ENCODE measurements at places on chromosomes 3 and 15.

GRCh38 chr15:57312006-57312317 is 64.3 kb upstream of the CGNL1 start:
- DNase-seq, result no peak

GRCh38 chr15:70493787-70494516 is 269.4 kb downstream of the UACA start:
- DNase-seq, result no peak

DNA sequence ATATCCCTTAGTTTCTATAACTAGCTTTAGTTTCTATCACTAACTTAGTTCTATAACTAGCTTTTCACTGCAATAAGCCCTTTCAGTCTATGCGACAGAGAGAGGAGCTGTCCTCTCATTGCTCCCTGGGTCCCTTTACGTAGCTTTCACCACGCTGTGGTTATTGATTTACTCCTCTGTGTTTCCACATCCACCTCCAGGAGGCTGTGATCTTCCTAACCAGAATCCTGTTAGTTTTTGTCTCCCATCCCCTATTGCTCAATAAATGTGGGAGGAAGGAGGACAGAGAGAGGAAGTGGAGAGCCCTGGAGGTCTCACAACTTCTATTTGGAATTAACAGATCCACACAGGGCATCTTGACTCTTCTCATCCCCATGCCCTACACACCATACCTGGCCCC is 1036.1 kb downstream of the MCTP2 start:
- no peak for DNase-seq

DNA sequence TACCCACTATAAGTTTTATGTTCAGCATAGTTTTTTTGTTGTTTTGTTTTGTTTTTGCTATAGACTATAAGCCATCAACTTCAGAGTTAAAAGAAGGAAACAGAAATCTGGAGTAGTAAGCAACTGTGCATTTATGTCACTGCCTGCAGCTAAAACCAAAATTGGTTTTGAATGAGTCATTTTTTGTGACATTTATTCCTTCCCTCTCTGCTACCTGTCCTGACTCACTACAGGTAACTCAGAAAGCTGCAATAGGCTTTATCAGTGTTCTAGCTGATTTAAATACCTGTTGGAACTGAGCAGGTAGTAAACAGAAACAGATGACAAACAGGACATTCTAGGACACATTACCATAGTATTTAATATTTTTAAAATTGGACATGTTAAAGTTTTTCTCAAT is 393.3 kb upstream of the WNT5A start:
- DNase-seq, result no peak

GRCh38 chr15:47553947-47554346 is 163.4 kb upstream of the SEMA6D start:
- DNase-seq, result no peak

DNA sequence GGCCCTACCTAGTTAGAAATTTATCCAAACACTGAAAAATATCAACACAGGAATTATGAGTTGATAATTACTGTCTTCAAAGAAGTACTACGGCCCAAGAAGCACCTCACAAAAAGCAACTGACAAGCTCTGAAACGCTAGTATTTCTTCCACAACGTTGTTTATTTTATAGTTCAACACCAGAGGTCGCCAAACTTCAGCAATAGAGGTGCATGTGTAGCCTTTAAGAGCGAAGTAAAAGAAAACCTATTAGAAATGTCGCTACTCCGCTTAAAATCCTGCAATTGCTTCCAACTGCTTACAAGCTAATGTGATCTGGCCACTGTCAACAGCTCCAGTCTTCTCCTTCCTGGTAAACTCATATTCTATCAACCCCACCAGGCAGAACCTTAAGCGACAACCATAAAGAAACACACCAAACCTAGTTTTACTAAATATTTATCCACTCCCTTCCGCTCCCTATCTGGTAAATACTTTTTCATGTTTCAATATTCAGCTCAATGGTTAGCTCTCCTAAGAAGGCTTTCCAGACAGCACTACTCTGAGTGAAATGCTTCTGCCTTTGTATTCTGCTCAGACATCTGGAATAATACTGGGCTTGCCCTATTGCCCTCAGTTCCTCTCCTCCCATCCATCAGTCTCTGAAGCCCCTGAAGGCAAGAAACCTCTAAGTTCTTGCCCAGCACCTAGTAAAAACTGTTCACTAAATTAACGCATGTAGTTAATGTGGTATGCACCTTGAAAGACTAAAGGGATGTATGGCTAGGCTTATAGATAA is 110.2 kb downstream of the NR1I2 start:
- peak; percentile 20 for DNase-seq

GRCh38 chr15:49686599-49686998 is 65.8 kb downstream of the DTWD1 start:
- DNase-seq, result no peak

GRCh38 chr3:175914785-175915184 is 1055.7 kb downstream of the NAALADL2 start:
- DNase-seq, result no peak

DNA sequence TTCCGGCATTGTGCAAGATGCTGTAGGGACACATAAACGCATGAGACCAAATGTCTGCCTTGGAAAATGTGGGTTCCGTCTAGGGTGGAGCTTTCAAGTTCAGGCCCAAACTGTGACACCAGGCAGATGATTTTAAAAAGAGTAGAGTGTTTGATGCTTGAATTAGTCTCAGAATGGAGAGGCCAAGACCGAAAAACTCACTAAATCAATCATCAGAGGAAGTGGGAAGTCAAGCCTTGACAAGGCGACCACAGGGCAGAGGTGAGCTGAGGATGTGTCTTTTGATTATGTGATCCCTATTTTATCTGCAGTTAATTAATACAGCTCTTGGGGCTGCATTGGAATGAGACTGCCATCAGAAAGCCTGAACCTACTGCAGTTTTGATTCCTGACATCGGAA is 275.4 kb downstream of the ABHD5 start:
- DNase-seq, result no peak

DNA sequence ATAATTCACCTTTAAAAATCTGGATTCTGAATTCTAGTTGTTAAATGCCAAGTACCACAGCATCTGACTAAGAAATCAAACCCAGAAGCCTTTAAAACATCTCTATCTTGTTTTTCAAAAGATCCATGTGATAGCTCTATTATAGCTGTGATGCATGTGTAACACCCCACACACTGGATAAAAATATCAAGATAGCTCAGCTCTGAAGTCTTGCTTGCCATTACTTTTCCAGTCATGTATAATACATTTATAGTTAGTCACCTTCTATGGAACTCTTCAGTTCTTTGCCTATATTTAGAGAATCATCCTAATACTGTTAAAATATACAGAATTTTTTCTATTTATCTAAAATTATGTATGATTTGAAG is 11.6 kb downstream of the ARPP19 start:
- DNase-seq, result no peak

GRCh38 chr15:89452330-89452836 is 44.0 kb downstream of the RHCG start:
- no peak for DNase-seq

- DNase-seq, result no peak
Observed at GRCh38 chr3:157543501-157544035, 40.4 kb upstream of the VEPH1 start.

GRCh38 chr3:155792532-155792931 is 13.5 kb downstream of the C3orf33 start:
- no peak for DNase-seq

DNA sequence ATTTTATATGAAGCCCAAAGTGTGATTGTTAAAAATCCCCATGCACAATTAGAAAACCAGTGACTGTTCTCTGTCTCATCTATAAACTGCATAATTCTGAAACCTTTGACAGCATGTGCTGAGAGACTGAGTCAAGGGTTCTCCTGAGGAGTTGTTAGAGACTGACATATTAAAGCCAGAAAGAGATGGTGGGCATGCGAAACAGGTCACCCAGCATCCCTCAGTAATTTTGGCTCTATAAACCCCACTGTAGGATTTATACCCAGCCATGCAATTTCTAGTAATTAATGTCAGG is 3.6 kb downstream of the VGLL3 start:
- DNase-seq, result no peak

DNA sequence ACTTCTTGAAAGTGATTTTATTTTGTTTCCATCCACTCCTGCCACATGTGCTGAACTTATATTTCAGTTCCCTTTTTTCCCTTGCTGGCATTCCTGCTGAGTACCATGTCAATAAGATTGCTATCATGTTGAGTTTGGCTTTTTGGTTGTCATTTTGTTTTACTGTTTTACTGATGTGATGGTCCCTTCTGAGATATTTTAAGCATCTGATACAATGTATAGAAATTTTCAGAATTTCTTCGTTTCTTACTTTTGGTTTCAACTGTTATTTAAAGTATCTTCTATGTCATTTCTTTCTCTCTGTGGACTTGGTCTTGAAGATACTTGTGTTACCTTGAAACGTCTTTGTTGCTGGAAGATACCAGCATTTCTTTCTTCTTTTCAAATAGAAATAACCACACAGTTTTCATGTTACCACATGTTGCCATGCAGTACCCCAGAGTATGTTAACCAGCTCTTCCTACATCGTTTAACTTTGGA is 14.1 kb downstream of the SIDT1 start:
- DNase-seq, result no peak

DNA sequence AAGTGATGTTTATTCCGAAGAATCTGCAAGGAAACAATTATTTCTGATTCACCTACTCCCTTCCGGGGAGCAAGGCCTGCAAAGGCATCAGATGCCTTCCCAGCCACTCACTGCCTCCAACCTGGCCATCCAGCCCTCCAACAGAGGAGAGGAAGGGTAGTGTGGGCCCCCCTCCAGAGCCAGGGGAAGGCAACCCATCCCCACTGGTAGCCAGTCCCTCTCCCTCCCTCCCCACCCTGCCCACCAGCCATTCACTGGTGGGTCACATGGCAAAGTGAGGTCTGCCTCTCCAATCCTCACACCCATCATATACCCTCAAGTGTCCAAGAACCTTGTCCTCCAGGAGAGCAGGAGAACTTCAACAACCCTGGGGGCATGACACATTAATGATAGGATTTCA is 2.4 kb upstream of the VIPR1 start:
- DNase-seq, result no peak

DNA sequence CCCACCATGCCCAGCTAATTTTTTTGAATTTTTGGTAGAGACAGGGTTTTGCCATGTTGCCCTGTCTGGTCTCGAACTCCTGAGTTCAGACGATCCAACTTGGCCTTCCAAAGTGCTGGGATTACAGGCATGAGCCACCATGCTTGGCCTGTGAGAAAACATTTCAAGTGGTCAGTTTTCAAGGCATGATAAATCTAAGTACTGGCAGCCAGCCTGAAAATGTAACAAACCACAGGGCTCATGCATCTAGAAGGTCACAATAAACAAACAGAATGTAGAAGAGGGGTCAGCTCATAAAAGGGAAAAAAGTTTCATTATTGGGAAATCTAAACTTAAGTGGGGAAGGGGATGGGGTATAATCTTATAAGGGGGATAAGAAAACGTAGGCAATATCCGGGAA is 39.9 kb downstream of the PPCDC start:
- DNase-seq, result no peak

DNA sequence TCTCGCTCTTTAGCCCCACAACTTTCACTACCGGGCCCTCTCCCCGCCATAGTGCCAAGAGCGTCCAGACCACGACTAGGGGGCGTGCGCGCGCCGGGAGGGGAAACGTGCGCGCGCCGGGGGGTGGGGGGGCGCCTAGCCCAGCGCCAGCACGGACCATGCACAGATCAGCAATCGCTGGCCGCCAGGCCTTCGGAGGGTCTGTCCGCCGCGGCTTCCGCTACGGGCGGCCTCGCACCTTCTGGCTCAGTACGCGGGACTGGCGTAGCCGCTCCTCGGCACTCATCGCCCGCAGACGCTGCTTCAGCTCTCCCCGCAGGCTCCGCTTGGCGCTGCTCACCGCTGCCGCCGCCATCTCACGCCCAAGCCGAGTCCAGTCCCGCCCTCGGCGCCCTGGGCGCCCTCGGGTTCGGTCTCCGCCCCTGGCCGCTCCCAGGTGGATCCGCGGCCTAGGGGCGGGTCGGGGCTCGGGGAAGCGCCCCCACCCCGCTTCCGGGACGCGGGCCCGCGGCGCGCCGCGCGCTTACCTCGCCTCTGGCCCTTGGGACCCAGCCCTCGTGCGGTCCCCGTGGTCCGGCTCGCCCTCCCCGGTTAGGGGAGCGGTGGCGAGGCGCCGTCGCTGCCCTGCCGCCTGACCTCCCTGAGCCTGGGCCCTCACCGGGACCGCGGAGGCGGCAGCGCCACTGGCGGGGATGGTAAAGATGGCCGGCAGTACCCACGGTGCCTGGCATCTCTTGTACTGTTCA is at the start of gene MTHFS:
MTHFS (minus strand) TSS at position 381 of the 746 bp plus-strand sequence; CDS start at position 355, 26 bp downstream.
- peak; percentile 70 for DNase-seq

GRCh38 chr3:19526071-19526470 is 377.8 kb downstream of the KCNH8 start:
- DNase-seq, result no peak

DNA sequence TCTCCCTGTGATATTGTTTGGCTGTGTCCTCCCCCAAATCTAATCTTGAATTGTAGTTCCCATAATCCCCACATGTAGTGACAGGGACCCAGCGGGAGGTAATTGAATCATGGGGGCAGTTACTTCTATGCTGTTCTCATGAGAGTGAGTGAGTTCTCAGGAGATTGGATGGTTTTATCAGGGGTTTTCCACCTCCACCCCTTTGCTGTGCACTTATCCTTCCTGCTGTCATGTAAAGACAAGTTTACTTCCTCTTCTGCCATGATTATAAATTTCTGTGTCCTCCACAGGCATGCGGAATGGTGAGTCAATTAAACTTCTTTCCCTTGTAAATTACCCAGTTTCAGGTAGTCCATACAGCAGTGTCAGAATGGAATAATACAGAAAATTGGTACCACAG is 24.7 kb downstream of the TUSC7 start:
- no peak for DNase-seq

- no peak for DNase-seq
Observed at GRCh38 chr3:14804835-14805780, 13.7 kb upstream of the FGD5 start.

GRCh38 chr3:4805662-4806061 is 173.6 kb upstream of the BHLHE40 start:
- DNase-seq, result no peak

DNA sequence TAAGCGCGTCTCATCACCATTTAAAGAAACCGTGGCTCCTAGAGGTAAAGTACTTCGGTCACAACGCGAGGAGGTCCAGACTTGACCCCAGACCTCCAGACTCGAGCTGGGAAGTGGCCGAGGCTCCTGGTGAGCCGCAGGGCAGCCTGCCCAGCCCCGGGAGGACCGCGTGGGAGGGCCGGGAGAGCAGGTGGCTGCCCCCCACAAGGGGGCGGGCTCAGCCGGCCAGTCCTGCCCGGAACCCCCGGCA is at the start of gene SLC27A2:
SLC27A2 (plus strand) TSS at position 228 of the 250 bp plus-strand sequence. CDS start 232 bp downstream, outside the sequence.
- DNase-seq, result no peak

- DNase-seq, result no peak
Observed at GRCh38 chr3:45479621-45480035, 91.3 kb downstream of the LARS2 start.

- no peak for DNase-seq
Observed at GRCh38 chr3:18739099-18739433, 313.9 kb upstream of the SATB1 start.

GRCh38 chr3:129967761-129968160 is 6.8 kb upstream of the TRH start:
- DNase-seq, result no peak

DNA sequence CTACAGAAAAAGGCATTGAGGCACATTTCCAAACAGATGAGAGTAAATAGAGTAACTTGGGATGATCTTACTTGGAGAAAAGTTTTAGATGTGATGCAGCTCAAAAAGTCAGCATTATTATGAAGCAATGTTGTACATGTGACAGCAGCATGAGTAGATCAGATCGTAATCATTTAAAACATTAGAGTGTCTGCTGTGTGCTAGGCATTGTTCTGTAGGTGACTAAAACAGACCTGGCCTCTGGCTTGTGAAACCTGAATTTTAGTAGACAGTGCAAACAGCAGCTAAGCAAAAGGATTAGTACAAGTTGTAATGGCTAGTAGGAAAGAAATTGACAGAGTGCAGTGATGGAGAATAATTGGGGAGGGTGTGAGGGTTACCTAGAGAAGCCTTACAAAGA is 15.1 kb downstream of the UBE2E1 start:
- DNase-seq, result no peak

All from stimulated activated CD8-positive, alpha-beta memory T cell treated with anti-CD3 and anti-CD28 coated beads, Interleukin-7, amount 100 ng/mL, for 4 hours (primary cell).